HuH-7.5 (cell line): ENCODE measurements at places on chromosomes 1 and 21.

DNA sequence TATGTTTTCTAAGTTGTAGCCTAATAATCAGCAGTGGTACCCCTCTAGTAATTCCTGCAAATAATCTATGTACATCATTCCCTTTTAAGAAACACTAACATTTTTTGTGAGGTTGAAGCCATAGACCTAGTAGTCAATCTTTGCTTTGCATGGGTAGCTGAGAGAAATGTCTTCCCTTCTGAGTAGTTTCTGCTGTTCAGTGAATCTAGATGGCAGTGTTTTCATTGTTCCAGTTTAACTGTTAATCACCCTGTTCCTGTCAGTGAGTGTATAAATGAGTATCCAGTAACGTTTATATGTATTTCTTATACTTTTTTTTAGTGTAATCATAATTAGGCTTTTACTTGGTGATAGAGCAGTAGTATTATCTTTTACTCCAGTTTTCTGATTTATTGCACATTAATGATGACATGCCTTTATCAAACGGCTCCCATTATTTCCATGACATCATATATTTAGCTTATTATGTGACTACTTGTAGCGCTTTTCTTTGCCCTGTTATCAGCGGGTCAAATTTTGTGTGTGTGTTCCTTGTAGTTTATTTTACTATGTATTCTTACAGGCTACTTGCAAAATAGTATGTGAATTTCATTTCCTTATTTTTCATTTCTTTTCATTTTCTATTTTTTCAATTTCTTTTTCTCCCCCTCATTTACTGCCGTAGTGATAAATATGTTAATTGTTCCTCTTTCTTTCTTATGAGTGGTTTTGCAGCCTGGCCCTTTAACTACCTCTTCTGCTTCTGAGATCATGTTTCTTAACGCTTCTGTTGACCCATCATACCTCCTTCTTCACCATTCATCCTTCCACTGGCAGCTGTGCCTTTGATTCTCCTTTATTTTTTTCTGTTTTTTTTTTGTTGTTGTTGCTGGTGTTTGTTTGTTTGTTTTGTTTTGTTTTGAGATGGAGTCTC lies 18.8 kb downstream of the CEP350 start:
- no peak for DNase-seq

DNA sequence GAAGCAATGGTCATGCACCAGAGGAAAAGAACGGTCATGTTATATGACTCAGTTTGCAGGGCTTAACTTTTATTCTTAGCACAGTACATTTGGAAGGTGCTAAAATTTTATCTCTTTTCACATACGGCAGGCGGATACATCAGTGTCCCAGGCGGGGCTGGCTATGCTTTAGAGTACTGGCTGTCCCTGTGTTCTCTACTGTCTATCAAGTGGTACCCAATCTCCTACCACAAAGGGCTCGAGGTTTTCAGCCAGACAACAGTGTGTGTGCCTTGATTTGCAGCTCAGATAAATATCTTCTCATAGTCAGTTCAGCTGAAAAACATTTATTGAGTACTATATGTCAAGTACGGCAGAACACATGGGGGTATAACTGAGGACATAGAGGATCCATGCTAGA lies 65.3 kb downstream of the URB2 start:
- DNase-seq = no peak

DNA sequence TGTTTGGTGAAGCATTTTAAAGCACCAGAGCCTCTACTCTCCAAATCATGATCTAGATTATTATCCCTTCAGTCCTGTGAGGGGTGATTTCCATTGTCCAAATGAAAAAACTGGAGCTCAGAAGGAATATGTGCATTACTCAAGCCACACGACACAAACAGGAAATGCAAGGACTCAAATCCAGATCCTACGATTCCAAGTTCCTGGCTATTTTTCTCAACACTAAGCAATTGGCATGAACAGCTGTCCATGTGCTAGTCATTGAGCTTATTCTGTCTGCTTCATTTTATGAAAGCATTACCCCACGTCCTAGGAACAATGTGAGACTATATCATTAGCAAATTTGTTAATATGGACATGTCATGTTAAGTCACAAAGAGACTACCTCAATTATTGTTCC lies 273.1 kb upstream of the LYPLAL1 start:
- DNase-seq = no peak

- no peak for DNase-seq
These were observed 111.9 kb upstream of the WNT4 start for GRCh38 chr1:22254756-22255155.

GRCh38 chr1:30337324-30337620 lies 386.1 kb downstream of the MATN1 start:
- DNase-seq = no peak

GRCh38 chr1:198232378-198232777 lies 75.6 kb downstream of the NEK7 start:
- no peak for DNase-seq

GRCh38 chr1:108561689-108562326 lies 1.9 kb downstream of the EEIG2 start:
- peak; percentile 59 for DNase-seq

DNA sequence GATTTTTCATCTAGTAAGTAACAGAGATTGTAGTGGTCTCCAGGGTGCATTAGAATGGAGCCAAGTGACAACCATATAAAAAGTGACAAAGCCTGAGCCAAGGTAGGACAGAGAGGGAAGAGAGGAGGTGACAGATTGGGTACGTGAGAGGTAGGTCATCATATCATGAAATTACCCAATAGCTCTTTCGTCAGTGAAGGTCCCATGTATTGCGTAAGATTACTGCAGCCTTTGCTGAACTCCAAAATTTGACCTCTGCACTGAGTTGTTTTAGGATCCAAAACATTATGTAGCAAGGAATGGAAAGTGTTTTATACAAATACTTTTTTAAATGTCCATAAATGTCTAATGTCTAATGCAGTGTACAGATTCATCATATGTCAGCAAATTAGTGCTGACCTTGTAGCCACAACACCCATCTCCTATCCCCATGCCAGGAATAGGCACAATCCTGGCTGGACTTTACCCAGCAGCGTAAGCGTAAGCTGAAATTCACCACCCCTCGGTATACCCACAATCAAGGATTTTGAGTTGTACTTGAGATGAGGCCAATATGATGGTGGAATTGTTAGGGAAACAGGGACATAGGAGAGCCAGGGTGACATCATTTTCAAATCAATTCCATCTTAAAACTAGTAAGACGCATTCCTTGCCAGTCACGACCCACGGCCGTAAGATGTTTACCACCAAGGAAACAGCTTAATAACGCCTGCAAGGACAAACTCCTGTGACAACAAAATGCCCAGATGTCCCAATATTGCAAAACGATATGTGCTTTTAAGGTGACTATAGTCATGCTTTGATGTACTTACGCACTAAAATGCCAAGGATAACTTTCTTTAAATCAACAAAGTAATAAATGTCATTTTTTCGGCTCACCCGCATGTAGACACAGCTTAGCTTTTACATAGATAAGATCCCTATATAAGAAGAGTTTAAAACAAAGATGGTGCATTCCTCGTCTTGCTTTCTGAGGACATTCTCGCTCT lies 38.1 kb upstream of the GREM2 start:
- no peak for DNase-seq

GRCh38 chr1:18473195-18473815 lies 7.4 kb upstream of the KLHDC7A start:
- DNase-seq = no peak

- no peak for DNase-seq
These were observed 391.6 kb downstream of the PBX1 start for GRCh38 chr1:164950541-164950986.

GRCh38 chr1:238111081-238111480 lies 220.4 kb upstream of the ZP4 start:
- no peak for DNase-seq
